ENCODE measurements at places on chromosomes 6 and 20.

- peak; percentile 37 for DNase-seq
Measured at GRCh38 chr20:10487142-10488136, 52.3 kb downstream of the SLX4IP start.

DNA sequence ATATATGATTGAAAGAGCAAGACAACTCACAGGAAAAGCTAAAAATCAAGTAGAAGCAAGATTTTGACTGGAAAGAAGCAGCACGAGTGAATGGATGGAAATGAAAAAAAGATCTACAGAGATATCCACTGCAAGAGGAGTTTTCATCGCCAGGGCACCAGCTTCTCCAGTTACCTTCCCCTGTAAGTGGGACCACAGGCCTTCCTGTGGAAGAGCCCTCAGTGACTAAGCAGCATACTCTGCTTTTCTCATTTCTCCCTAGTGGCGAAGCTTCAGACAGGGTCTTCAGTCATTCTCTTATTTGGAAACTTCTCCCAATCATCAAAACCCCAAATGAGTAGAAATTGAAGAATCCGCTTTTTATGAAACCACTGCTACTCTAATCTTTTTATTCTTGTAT, 40.5 kb downstream of the ADGRB3 start:
- no peak for DNase-seq

- no peak for DNase-seq
Measured at GRCh38 chr20:50449738-50450492, 60.3 kb upstream of the PTPN1 start.

GRCh38 chr6:63783096-63783495, 147.5 kb downstream of the PHF3 start:
- no peak for DNase-seq

DNA sequence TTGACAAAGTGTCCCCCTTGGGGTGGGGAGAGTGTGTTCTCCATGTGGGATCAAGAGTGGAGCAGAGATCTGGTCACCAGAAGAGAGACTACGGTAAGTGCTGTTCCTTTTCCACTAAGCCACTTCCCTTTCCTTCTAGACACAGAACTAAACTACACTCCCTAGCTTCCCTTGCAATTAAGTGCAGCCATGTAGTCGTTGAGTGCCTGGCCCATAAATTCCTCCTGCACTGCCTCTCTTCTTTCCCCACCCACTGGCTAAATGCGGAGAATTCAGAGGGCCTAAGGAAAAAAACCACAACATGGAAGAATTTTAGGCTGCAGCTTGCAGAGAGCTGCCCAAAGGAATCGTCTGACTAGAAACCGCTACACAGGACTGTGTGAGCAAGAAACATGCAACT, 1.5 kb downstream of the WDR27 start:
- DNase-seq: no peak

DNA sequence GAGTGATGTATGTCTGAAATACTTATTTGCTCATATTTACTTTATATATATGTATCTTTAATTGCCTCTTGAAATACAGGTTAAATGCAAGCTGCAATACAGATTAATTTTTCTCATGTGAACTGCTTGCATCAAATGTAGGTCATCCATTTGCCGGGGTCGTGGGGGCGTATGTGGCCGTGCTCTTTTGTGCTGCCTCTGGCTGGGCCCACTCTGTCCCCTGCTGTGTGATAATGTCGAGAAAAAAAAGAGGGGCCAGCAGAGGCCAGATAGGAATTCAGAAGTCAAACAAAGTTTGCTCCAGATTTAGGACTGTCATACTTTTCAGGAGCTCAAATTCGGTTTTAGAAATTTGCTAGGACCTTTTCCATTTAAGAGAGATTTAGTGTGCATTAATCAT, 459.6 kb upstream of the SOX4 start:
- DNase-seq: no peak

DNA sequence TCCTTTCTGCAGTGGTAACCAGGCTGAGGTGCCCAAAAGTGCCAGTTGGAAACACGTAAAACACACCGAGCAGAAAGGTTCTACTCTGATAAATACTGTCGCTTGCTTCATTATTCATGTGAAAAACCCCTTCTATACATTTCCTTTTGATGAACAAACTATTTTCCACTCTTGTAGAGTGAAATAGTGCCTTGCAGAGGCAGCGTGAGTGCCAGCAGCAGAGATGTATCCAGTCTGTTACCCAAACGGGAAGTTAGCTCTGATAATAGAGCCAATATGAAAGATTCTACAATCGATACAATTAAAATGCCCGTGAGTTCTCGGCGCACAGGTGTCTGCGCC, 1.5 kb downstream of the ZBTB46 start:
- peak; percentile 7 for DNase-seq

- DNase-seq: no peak
Measured at GRCh38 chr6:42409581-42409980, 42.1 kb downstream of the TRERF1 start.

DNA sequence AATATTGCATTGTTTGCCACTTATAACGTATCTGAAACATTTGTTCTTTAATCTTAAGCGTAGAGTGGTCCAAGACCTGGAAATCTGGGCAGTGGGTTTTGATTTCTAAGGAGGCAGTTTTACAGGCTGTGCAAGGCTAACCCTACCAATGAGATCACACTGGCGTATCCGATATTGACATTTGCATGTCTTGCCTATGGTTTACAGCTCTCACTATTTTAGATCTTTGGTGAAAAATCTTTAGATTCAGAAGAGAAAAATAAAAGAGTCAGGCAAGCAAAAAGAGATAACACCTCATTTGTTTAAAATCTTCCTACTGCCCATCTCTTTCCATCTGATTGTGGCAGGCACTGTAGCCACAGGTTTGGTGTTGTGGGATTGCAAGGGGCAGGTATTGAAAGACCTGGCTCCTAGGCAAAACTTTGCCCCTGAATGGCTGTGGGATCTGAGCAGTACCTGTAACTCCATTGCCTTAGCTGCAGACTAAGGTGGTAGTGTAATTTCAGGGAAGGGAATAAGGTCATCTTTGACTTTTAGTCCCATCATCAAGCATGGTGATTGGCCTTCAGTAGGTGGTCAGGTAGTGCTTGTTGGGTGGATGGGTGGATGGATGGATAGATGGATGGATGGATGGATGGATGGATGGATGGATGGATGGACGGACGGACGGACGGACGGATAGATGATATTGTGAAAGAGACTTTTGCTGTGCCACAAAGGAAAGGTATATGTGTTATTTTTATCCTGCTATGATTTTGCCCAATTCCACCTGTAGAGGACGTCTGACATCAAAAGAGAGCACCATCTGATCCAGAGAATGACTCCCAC, 1.9 kb downstream of the TNFAIP3 start:
- DNase-seq: no peak

GRCh38 chr6:40398034-40398691, 189.0 kb downstream of the LRFN2 start:
- no peak for DNase-seq

- DNase-seq: peak; percentile 82
Measured at GRCh38 chr6:53461041-53461656, 83.8 kb downstream of the GCLC start.

- no peak for DNase-seq
Measured at GRCh38 chr6:74451953-74452352, 753.9 kb downstream of the COL12A1 start.

DNA sequence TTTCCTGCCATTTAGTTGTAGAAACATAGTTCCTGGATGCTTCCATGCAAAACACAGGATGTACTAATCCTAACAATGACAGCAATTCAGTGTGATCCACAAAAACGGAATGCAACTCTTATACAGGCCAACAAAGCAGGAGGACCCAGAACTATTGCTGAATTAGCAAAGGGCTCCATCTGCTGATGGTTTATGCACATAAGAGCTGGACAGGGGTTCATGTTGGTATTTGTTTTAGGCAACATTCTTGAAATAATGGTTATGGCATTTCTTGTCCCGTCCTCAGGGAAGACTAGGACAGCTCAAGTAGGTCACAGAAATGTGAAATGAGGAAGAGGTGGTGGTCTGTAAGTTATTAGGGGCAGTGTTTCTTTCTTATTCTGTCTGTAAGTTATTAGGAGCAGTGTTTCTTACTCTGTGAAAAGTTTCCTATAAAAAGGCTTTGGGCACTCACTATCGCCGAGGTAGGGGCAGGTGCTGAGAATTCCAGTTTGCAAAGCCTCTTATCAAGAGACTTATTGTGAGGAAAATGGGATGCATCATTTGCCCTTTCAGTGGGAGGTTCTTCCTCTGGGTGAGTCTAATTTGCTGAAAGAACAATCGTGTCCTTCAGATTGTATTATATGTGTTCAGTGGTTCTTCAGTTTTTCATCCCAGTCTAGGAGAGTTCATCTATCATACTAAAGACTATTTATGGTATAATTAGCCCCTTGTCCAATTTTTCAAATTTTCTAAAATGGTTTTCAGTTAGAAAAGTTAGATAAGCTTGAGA, 171.1 kb downstream of the MCHR2 start:
- peak; percentile 57 for DNase-seq

- peak; percentile 48 for DNase-seq
Measured at GRCh38 chr6:42226161-42226611, 8.5 kb upstream of the MRPS10 start.

DNA sequence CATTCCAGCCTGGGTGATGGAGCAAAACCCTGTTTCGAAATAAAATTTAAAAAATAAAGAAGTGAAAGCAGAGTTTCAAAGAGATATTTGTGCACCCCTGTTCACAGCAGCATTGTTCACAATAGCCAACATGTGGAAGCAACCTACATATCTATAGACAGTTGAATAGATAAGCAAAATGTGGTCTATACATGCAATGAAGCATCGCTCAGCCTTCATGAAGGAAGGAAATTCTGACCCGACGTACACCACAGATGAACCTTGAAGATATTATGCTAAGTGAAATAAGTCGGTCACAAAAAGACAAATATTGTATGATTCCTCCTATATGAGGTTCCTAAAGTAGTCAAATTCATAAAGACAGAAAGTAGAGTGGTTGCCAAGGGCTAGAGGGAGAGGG, 6.5 kb upstream of the NCOA6 start:
- DNase-seq: no peak

DNA sequence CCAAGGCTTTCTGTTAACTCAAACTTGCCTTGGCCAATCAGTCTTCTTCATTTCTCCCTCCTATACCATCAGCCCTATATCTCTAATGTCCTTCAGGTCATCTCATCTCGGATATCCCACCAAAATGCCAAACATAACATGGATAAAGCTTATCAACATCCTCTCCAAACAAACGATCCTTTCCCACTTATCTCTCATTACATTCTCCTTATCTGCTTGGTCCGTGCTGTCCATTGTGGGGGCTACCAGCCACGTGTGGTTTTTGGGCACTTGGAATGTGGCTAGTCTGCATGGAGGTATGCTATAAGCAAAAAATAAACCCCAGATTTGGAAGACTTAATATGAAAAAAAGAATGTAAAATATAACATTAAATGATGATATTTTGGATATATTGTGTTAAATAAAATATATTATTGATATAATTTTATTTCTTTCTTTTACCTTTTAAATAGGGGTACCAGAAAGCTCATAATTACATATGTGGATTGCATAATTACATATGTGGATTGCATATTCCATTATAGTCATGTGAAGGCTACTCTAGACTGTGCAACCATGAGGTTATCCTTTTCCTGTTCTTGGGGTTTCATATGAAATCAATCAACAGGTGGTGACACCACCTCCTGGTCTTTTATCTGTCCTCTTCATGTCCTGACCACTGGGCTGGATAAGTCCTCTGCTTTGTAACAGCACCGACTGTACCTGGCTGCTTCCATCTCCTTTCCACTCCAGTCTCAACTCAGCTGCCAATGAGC, 123.0 kb downstream of the CD83 start:
- DNase-seq: no peak

- DNase-seq: no peak
Measured at GRCh38 chr6:77474286-77474956, 11.1 kb upstream of the HTR1B start.

GRCh38 chr20:50129662-50130355, 16.9 kb upstream of the UBE2V1 start:
- no peak for DNase-seq

GRCh38 chr6:16329233-16329632, 90.8 kb downstream of the GMPR start:
- no peak for DNase-seq

DNA sequence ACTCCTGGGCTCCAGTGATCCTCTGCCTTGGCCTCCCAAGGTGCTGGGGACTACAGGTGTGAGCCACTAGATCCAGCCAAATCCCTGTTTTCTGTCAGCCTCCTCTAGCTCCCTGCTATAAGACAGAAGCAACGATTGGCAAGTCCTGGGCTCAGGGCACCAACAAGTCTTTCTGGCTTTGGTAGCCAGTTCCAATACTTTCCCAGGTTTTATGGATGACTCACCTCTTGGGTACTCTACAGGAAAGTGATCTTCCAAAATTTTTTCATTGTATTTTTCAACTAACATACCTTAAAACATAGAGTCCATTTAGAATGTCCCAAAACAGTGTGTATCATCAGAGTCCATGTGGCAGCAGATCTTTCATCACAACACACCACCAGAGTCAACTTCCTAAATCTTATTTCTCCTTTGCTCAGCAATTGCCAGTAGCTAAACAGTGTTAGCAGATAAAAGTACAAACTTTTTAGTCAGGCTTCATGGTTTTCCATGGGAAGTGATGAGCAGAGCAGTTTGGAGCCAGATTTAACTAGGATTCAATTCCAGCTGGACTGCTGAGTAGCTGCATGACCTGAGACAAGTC, 13.3 kb downstream of the GABBR1 start:
- DNase-seq: no peak

GRCh38 chr6:37625591-37626374, 71.9 kb downstream of the MDGA1 start:
- no peak for DNase-seq

GRCh38 chr6:29747688-29748250, 24.5 kb downstream of the HLA-F start:
- no peak for DNase-seq

GRCh38 chr6:159679091-159680077, 13.7 kb downstream of the SOD2 start:
- DNase-seq: peak; percentile 74

DNA sequence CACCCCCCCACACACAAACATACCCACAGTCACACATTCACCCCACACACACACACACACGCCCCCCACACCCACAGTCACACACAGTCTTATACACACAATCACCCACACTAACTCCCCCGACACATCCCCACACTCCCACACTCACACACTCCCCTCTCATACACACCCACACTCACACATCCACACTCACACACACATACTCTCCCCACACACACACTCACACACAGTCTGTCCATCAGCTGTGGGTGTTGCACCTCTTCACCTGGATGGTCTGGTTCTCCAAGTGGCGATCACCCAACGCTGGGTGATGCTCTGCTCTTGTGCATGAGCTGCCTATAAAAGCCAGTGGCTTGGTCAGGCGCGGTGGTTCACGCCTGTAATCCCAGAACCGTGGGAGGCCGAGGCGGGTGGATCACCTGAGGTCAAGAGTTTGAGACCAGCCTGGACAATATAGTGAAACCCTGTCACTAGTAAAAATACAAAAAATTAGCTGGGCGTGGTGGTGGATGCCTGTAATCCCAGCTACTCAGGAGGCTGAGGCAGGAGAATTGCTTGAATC, 158.9 kb downstream of the SMOC2 start:
- DNase-seq: no peak

DNA sequence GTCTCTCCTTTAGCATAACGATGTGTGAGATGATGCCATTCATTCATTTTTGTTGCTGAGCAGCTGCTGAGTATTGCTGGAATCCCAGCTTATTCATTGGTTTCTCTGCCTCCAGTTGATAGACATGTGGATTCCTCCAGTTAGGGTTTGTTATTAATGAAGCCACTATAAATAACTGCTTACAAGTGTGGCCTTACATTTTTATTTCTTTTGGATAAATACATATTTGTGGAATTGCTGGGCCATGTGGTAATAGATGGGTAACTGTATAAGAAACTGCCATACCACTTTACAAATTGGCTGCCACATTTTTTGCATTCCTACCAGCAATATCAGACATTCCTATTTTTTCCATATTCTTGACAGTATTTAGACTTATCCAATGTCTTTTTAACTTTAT, 2.6 kb upstream of the HLA-B start:
- no peak for DNase-seq

All from adipocyte (in vitro differentiated cells).